ENCODE measurements at places on chromosomes 4 and X.

DNA sequence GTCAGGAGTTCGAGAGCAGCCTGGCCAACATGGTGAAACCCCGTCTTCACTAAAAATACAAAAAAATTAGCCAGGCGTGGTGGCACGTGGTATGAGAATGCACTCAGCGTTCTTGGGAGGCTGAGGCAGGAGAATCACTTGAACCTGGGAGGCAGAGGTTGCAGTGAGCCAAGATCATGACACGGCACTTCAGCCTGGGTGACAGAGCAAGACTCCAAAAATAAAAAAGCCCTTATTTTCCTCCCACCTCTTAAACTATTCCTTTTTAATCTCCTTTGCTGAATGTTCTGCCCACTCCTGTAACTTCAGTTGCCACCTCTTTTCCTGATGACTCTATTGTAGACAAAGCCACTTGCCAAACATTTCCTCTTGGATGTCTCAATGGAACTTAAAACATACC is 72.6 kb downstream of the TAF1 start:
- DNase-seq, result no peak

DNA sequence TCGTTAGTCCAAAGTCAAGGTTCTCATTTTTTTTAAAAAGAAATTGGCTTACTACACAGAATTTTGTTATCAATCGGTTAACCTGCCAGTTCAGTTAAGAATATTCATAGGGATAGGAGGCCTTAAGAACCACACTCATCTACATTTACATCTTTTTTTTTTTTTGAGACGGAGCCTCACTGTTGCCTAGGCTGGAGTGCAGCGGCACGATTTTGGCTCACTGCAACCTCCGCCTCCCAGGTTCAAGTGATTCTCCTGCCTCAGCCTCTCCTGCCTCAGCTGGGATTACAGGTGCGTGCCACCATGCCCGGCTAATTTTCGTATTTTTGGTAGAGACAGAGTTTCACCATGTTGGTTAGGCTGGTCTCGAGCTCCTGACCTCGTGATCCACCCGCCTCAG is 33.7 kb downstream of the ABCE1 start:
- DNase-seq, result no peak

DNA sequence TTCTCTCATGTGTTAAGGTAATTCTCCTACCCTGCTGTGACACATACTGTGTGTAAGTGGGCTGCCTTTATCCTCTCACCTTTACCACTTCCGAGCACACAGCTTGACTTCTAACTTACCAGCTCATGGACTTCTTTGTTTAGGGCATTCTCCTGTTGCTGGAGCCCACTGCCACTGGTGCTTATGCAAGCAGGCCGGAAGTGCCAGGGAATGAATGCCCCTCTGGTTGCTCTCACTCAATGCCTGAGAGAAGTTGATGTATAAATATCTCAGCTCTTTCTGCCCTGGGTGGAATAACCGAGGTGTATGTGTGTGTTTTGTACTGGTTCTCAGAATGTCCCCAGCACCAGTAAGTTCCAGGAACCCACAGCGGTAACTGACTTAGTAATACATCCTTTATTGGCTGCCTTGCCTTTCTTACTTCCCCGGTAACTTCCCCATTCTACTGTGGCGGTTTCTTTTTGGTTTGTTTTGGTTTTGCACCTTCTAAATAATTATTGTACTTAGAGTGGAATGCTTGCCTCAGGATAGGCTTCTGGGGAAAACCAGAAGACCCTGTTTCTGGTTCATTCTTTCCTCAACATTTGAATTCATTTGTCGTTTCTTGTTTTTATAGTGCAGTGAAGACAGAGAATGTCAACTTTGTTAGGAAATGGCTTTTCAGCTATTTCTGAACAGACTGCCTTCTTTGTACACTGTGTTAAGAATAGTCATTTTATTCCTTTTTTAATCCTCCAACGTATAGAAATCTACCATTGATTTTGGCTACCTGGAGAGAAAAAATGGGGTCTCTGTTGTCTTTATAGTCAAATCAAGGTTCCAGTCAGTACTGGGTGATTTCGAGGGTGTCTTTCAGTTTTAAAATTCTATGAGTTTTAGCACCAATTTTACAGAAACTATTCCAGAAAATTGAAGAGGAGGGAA is 45.4 kb downstream of the CXorf58 start:
- DNase-seq, result no peak

DNA sequence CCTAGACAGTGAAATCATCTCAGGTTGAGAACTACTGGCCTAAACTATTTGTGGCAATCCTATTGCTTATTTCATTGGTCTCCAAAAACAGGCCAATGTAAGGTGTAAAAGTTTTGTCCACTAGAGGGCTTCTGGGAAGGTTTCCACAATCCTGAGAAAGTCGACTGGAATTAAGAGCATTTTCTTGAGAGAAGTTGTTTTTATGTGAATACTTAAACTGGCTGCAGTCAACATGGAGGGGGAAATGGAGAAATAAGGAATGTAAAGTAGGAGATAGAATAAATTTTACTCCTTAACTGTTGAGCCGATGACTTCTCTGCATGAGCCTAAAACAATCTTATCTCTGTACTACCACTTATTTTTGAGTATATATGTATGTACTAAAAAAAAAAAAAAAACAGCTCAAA is 11.0 kb upstream of the EIF4E start:
- DNase-seq, result peak; percentile 22

DNA sequence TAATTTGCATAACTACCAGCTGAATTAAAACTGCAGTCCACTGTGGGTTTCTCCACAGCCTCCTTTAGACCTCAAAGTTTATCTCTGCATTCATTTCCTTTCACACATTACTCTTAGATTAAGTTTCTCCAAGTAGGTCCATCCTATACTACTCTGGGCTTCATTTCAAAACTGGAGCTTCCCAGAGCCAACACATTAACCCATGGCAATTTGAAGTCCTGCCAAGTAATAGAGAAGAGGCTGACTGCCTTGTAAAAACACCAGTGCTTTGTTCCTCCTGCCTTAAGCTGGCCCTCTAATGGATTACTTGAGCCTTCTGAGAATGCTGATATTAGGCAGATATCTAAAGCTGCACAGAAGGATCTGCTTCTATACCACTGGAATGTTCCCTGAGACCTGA is 997.2 kb upstream of the SLIT2 start:
- DNase-seq, result no peak

GRCh38 chr4:139210486-139210885 is 33.5 kb upstream of the ELF2 start:
- DNase-seq, result no peak

GRCh38 chrX:72540318-72540717 is 32.3 kb downstream of the HDAC8 start:
- DNase-seq, result no peak

GRCh38 chrX:148611993-148612392 is 111.6 kb downstream of the AFF2 start:
- no peak for DNase-seq

DNA sequence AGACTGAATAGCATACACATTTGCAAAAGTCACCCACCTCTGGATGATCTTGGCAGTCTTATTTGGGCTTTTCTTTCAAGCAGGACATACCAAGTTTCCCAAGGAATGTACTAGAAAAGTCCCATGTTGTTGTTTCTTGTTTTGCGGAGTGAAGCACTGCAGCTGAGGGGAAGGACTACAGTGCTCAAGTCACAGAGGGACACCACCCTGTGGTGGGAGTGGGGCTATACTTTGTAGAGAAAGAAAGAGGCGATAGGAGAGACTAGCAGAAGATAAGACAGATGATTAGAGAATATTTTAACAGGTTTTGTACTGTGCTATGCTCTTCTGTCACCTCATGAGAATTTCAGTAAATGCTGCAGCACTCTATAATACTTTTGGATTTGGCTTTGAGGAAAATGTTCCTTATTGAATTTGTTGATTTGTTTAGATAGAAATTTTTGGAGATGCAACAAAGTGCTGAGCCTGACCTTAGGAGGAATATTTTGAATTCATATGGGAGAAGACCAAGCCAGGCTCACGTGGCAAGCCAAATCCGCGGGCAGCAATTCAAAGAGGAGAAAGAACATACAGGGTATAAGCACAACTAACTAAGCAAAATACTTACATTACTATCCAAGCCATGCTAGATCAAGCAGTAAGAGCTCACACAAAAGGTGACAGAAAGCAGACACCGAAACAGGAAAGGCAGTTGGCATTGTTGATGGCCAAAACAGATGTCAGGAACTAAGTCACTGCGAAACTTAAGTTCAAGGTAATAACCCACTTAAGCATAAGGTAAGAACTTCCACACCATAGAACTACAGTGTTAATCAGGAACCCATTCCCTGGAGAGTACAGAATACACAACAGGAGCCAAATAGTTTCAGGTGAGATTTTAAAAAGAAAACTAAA is 280.3 kb upstream of the INTU start:
- no peak for DNase-seq
